ENCODE measurements at places on chromosomes 2 and 18.

DNA sequence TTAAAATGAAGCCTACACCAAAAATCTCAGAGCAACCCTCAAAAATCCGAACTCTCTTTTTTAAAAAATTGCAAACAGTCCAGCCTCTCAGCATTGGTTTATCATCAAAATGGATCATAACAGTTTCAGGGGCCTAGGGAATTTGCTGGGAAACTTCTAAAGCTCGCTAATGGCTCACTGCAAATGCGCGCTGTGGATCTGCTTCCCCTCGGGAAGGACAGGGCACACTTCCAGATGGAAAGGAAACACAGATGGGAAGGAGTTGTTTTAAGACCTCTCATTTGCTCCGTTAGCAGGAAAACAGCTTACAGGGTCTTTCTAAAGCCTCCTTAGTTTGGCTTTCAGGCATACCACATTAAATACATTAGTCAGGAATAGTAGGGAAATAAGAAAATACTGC is 27.2 kb downstream of the FECH start:
- DNase-seq, result peak; percentile 14

DNA sequence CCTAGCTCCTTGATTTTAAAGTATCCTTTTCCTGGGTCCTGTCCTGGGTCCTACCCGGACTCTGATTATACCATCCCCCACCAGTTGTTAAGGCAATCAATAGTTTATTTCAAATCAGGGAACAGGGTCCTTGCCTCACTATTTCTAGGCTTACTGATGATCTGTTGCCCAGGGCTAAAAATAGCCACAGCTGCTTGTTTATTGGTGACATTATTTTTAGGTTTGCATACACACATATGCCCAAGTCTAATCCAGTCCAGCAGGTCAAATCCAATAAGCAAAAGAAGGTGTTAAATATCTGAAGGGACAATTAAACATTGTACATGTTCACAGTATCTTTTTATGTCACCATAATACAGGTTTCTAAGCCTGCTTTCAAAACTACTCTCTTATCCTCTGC is 66.0 kb downstream of the RAB10 start:
- DNase-seq, result no peak

GRCh38 chr2:30288561-30288960 is 57.2 kb downstream of the LBH start:
- no peak for DNase-seq

DNA sequence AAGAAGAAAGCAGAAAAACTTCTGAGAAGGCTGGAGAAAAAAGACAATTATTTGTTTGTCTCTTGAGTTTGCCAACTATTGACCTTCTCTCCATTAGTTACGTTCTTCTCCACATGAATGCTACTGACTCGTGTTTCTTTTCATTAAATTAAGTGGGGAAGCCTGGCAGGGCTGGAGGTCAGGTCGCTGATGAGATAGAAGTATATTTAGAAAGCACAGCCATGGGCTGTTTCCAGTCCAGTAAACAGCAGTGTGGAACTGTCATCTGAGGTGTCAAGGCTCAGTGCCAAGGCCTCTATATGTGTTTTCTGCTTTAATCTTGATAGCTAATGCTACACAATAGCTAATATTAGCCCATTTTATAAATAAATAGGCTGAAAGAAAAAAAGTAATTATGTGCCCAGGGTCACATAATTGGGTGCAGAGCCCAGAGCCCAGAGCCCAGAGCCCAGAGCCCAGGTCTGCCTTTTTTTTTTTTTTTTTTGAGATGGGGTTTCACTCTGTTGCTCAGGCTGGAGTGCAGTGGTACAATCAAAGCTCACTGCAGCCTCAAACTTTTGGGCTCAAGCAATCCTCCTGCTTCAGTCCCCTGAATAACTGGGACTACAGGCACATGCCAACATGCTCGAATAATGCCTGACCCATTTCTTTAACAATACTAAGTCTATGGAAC is 6.3 kb downstream of the MSGN1 start:
- DNase-seq, result no peak

- no peak for DNase-seq
Measured at GRCh38 chr2:108145557-108146326, 94.0 kb upstream of the SULT1C3 start.

All from stromal cell of bone marrow (primary cell).